A673 (cell line): ENCODE measurements at places on chromosomes 5 and 9. TPM values are rescaled to one million over a fixed set of nuclear protein-coding genes. Genes with fewer than 3 reads are reported as not detected.

CTNNAL1 gene
- 72.0 and 72.5 TPM in 2 replicates for total RNA-seq

SGCD gene
- 0.17 and 0.22 TPM in 2 replicates for total RNA-seq

NCS1 gene
- total RNA-seq, result 58.6 and 58.8 TPM in 2 replicates

EFNA5 gene
- total RNA-seq, result 14.0 and 16.7 TPM in 2 replicates

CAVIN4 gene
- 3.9 and 5.0 TPM in 2 replicates for total RNA-seq

IFNB1 gene
- total RNA-seq, result not detected in 2 replicates

ADAMTSL1 gene
- total RNA-seq, result not detected in 2 replicates

DNA sequence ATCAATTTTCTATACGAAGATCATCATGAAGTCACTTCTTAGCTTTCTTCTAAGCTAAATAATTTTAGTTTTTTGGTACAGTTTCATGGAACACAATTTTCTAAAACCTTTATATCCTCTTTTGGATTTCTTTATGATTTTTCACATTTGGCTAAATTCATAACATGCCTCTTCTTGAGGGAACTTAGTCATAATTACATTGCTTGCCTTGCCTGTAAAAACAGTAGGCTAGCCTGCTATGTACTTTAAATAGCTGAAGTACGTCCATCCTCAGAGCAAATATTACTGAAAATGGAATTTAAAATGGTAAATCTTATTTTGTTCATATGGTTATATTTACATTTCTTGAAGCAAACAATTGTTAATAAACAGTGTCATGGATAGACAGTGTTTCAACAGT lies 225.0 kb downstream of the VPS13A start:
- no peak for DNase-seq
- H3K36me3 ChIP-seq, result no peaks in the 10 kb centered on the region
- H3K27me3 ChIP-seq, result peaks cover 16% of the 10 kb centered on the region
- H3K4me1 ChIP-seq, result no peaks in the 10 kb centered on the region
- H3K27ac ChIP-seq, result no peak overlapping the region

DNA sequence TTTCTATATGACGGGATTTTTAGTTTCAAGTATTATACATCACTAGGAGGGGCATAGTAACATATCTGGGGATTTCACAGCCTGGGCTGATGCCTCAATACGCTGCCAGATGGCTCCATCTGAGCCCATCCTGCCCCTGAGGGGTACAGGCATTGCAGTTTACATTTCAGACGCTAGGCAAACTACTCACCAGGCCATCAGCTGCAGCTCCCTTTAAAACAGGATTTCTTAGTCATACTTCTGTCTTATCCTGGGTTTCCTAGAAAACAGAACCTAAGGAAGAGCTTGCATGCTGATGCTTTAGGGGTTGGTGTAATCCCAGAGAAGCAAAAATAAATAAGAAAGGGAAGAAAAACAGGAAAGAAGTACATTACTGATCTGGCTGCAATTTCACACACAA lies 372.8 kb upstream of the PIK3R1 start:
- H3K36me3 ChIP-seq, result no peaks in the 10 kb centered on the region
- H3K27me3 ChIP-seq, result no peaks in the 10 kb centered on the region
- H3K4me3 ChIP-seq, result no peak overlapping the region
- no peaks in the 10 kb centered on the region for H3K4me1 ChIP-seq
- DNase-seq, result no peak

DNA sequence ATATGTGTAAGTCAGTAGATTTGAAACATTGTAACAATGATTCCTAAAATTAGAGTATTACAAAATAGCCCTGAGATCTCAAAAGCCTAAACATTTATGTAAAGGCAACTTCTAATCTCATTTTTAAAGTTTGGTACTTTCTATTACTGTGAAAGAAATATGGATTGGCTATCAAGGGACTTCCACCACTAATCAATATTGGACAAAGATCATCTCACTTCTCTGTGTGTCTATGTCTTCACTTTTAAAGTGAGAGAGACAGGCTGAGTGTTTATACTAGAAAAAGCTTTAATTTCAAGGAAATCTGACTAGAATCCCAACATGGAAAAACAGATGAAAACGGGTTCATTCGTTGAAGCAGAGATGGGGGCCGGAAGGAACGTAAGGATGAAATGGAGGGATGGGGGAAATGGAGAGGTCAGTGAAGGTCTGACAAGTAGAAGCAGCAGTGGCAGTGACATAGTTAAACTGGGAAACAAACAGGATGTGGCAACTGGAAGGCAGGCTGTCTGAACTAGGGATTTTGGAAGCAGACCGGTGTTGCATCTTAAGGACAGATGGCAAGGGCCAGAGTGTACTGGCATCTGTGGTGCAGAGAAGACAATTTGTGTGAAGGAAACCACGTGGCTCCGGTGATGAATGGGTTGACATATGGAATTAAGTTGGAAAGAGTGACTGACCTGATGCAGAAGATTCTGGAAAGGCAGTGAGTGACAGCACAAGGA lies 60.8 kb downstream of the PDE4D start:
- H3K27ac ChIP-seq, result no peak overlapping the region
- H3K4me3 ChIP-seq, result no peak overlapping the region
- H3K36me3 ChIP-seq, result no peaks in the 10 kb centered on the region
- no peak for DNase-seq

GRCh38 chr5:43967165-43967564 lies 364.2 kb downstream of the NNT start:
- no peaks in the 10 kb centered on the region for H3K4me1 ChIP-seq
- no peak overlapping the region for H3K4me3 ChIP-seq
- no peak overlapping the region for H3K27ac ChIP-seq
- no peak for DNase-seq
- H3K36me3 ChIP-seq, result no peaks in the 10 kb centered on the region

DNA sequence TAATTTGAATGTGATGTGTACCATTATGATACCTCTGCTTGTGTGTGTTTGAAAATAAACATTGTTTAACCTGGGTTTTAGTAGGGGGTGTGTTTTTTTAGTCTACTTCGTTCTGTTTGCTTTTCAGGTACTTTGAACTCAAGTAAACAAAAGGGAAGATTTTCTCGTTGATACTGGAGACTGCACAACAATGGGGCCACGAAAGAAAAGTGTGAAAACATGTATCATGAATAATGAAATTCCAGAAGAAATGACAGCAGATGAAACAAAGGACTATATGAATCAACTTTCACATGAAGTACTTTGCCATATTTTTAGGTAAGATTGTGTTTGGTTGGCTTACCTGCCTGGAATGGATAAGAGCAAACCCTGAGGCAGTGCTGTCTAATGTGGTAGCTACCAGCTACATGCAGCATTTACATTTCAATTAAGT lies 10.8 kb downstream of the FBXO38 start:
- H3K4me3 ChIP-seq, result no peak overlapping the region
- no peaks in the 10 kb centered on the region for H3K27me3 ChIP-seq
- no peak overlapping the region for H3K27ac ChIP-seq
- H3K36me3 ChIP-seq, result peaks cover 17% of the 10 kb centered on the region

DNA sequence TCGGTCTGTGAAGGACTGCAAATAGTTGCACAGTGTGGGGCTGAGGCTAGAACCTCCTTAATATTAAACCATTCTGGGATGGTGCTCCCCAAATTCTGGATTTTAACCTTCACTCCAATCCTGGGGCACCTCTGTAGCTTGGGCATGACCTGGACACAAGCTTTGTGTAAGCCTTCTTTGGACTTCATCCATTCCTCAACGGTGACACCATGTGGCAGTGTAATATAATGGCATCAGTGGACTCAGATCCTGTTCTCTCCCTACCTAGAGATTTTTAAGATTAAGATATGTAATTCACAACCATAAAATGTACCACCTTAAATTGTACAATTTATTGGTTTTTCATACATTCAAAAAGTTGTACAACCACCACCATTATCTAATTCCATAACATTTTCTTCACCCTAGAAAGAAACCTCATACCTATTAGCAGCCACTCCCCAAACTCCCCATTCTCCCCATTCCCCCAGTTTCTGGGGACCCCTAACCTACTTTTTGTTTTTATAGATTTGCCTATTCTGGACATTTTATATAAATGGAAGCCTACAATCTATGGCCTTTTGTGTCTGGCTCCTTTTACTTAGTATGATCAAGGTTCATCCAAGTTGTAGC lies 4.8 kb upstream of the PLGRKT start:
- H3K27me3 ChIP-seq, result no peaks in the 10 kb centered on the region
- peak; percentile 61 for DNase-seq
- no peak overlapping the region for H3K4me3 ChIP-seq
- no peaks in the 10 kb centered on the region for H3K36me3 ChIP-seq
- H3K27ac ChIP-seq, result no peak overlapping the region
